Osteoblast (primary cell): ENCODE measurements at places on chromosomes 11 and 22.
A peak's percentile ranks its signal among the peaks of the same experiment; 100 is the strongest.

DNA sequence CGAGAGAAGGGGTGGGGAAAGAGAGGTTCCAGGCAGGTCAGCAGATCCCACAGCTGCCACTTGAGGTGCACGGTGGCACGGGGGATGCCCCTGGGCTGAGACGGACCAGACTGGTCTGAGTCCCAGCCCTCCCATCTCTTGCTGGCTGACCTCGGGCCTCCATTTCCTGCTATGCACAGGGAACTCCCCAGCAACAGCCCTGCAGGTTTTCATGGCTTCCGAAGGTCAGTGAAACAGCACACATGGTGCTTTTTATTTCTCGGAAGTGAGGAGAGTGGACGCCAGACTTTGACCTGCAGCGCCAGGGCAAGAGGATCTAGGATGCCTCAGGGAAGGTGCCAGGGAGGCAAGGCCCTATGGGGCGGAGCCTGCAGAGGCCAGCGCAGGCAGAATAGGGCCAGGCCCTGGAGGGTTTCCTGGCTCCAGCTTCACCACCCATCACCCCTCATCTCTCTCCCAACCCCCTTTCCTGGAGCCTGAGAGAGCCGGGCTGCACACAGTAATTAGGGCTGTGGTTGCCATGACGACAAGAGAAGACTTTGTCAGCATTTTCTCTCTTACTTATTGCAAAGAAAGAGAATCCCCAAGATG is 29.5 kb downstream of the SLC22A12 start:
- DNase-seq = no peak
- H3K4me1 ChIP-seq = peaks cover 3% of the 10 kb centered on the region
- no peak overlapping the region for H3K4me3 ChIP-seq
- no peaks in the 10 kb centered on the region for H3K27me3 ChIP-seq

DNA sequence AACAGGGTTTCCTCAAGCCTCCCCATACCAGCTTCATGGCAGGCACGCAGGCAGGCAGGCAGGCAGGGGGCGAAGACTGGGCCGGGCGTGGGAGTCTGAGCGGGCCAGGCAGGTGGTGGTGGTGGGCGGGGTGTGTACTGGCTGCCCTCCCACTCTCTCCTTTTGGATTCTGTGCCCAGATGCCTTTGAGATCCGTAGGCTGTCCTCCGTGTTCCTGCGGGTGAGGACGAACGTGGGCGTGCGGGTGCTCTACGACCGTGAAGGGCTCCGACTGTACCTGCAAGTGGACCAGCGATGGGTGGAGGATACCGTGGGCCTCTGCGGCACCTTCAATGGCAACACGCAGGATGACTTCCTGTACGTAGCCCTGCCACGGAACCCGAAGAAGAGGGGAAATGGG is 23.0 kb downstream of the OTOG start:
- H3K27me3 ChIP-seq = peaks cover 13% of the 10 kb centered on the region
- no peak overlapping the region for H3K4me3 ChIP-seq
- no peaks in the 10 kb centered on the region for H3K4me1 ChIP-seq
- no peak overlapping the region for H3K27ac ChIP-seq

DNA sequence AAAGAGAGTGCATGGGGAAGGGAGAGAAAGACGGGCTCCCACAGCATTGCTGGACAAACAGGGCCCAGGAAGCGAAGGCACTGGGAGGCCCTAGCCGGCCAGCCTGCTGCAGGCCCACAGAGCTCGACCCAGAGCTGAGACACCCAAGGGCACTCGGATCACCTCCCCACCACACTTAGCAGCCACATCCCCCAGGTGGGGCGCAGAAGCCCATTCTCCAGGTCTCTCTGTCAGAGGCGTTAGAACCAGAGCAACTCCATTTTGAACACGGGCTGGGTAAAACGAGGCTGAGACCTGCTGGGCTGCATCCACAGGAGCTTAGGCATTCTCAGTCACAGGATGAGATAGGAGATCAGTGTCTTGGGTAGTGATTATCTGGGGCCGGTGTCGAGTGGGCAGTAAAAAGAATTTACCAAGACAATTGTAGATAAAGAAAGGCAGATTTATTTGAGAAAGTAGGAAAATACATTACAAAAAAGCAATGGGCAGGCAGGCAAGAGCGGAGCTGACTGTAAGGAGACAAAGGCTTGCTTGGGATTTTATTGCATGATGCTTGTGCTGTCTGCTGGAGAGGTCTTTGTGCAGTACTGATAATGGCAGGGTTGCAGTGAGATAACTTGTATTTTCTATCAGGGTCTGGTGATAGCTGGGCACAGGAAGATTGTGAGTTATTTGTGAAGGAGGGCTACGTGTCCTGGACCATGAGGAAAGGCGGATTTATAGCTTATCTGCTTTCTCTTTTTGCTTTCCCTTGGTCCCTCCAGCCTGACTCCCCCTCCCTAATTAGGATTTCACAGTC is 13.4 kb upstream of the CAPN5 start:
- H3K27ac ChIP-seq = no peak overlapping the region
- no peaks in the 10 kb centered on the region for H3K36me3 ChIP-seq
- H3K4me3 ChIP-seq = no peak overlapping the region
- DNase-seq = no peak
- H3K4me1 ChIP-seq = no peaks in the 10 kb centered on the region

DNA sequence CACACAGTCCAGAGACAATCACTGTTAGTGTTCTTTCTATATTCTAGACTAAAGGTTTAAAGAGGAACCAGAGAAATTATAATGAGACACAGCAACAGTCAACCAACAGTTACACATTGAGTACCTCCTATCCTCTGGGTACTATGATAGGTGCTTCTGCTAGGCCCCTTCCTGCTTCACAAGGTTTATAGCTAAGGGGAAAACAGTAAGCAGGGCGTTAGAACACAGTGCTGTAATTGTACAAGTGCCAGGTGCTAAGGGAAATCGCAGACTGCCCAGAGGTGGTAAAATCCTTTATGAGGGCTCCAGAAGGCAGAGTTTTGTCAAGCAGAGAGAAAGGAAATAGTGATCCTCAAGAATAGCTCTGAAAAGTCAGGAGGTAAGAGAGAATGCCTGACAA is 297.2 kb upstream of the FAT3 start:
- no peaks in the 10 kb centered on the region for H3K36me3 ChIP-seq
- H3K27ac ChIP-seq = no peak overlapping the region
- no peaks in the 10 kb centered on the region for H3K4me1 ChIP-seq
- no peaks in the 10 kb centered on the region for H3K27me3 ChIP-seq

DNA sequence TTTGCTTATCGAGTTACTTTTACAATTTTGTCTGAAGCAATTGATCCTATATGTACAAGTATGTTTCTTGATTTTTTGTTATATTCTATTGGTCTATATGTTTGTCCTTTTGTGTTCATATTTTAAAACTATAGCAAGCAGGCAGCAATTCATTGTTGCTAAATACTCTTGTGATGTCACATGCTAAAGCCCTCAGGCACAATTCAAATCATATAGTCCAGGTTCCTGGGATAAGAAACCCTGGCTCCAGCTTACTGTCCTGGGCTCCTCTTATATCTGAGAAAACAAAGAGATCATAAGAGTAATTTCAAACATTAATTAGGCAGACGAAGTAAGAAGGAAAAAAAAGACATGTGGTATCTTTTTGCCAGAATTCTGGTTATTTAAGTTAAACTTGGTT is 6.6 kb upstream of the CCDC83 start:
- peaks cover 17% of the 10 kb centered on the region for H3K4me1 ChIP-seq
- H3K4me3 ChIP-seq = no peak overlapping the region
- no peak overlapping the region for H3K27ac ChIP-seq
- no peak for DNase-seq

- H3K4me1 ChIP-seq = no peaks in the 10 kb centered on the region
- DNase-seq = no peak
- H3K27me3 ChIP-seq = no peaks in the 10 kb centered on the region
- H3K4me3 ChIP-seq = no peak overlapping the region
- H3K36me3 ChIP-seq = no peaks in the 10 kb centered on the region
Observed at GRCh38 chr22:22329792-22330191, 85.2 kb downstream of the VPREB1 start.

DNA sequence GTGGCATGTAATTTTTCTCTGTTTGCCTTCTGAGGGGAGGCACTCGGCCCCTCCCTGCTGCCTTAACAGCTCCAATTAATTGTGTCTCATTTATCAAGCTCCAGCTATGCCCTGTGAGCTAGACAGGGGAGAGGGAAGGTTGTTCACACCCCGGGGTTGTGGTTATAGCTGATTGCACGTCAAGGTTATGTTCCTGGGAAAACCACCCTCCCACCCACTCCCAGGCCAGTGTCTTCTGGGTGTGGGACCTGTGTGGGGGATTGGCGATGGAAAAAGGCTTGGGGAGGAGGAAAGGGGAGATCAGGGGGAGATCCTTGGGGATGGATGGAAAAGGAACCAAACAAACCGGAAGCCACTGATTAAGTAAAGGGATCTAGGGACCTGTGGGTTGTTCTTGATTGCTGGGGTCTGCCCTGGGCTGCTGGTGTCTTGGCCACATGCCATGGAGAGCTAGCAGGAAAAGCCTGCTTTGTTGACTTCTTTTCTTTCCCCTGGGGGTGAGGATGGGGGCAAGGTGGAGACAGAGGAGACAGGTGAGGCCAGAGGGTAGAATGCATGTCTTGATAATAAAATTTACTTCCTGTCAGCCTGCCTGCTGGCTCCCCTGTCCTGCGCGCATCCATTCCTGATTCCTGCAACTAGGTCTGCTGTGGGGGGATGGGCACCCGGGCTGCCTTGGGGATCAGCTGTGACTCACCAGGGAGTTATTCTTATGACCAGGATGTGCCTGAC is 13.5 kb upstream of the SORL1-AS1 start:
- peak; percentile 95 for DNase-seq
- no peaks in the 10 kb centered on the region for H3K36me3 ChIP-seq
- H3K27me3 ChIP-seq = peaks cover 17% of the 10 kb centered on the region
- no peak overlapping the region for H3K4me3 ChIP-seq
- no peak overlapping the region for H3K27ac ChIP-seq

DNA sequence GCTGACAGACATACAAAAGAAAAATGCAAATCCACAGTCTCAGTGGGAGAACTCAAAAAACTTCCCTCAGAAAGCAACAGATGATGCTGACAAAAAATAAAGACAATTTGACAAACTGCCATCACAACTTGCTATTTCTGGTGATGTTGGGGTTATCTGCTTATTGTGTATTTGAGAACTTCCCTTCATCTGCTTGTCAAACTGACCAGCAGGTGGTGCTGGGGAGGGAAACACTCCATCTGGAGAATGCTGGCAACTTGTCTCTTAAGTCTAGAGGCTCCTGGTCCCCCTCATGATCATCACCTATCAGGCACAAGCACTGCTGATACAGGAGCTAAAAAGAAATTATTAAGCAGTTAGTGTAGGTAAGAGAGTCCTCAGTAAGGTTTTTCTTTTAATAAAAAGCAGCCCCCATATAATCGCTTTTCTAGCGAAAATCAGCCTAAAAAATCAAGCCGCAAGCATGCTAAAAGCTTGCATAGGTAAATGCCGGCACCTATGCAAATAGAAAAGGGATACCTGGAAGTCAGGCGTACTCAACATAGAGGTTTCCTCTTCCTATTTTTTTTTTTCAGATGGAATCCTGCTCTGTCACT is 9.8 kb upstream of the FAM111B start:
- H3K27ac ChIP-seq = no peak overlapping the region
- DNase-seq = peak; percentile 5
- H3K36me3 ChIP-seq = no peaks in the 10 kb centered on the region
- peaks cover 6% of the 10 kb centered on the region for H3K27me3 ChIP-seq
- H3K4me1 ChIP-seq = no peaks in the 10 kb centered on the region

DNA sequence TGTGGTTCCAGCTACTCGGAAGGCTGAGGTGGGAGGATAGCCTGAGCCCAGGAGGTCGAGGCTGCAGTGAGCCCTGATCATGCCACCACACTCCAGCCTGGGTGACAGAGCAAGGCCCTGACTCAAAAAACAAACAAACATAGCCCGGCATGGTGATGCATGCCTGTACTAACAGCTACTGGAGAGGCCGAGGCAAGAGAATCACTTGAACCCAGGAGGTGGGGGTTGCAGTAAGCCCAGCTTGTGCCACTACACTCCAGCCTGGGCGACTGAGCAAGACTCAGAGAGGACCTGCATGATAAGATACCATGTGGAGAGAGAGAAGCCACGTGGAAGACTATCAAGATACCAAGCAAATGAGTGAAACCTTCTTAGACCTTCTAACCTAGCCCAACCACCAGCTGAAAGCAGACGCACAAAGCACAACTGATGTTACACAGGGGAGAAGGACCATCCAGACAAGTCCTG is 36.1 kb downstream of the AMBRA1 start:
- H3K27me3 ChIP-seq = no peaks in the 10 kb centered on the region
- no peaks in the 10 kb centered on the region for H3K36me3 ChIP-seq
- H3K27ac ChIP-seq = no peak overlapping the region
- H3K4me1 ChIP-seq = peaks cover 42% of the 10 kb centered on the region

- peaks cover 12% of the 10 kb centered on the region for H3K4me1 ChIP-seq
- no peaks in the 10 kb centered on the region for H3K36me3 ChIP-seq
- H3K27me3 ChIP-seq = peaks cover 7% of the 10 kb centered on the region
Observed at GRCh38 chr11:76216536-76217325, 10.4 kb upstream of the WNT11 start.

DNA sequence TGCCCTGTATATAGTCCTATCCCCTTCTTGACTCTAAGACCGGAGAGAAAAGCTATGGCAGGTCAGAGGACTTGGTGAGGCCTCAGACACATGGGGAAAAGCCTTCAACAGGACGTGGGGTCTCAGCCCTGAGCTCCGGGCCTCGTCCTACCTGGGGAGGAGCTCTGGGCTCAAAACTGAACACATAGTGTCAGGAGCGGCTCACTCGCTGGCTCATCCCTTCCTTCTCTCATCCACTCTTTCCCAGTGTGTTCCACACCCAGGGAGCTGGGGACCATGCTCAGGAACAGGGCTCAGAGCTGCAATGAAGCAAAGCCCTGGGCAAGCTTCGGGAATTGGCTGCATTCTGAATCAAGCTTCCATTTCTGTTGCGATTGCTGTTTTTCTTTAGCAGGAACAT is 14.5 kb downstream of the ADAMTS15 start:
- no peaks in the 10 kb centered on the region for H3K4me1 ChIP-seq
- no peak overlapping the region for H3K27ac ChIP-seq
- no peaks in the 10 kb centered on the region for H3K36me3 ChIP-seq
- no peak overlapping the region for H3K4me3 ChIP-seq
- peaks cover 8% of the 10 kb centered on the region for H3K27me3 ChIP-seq
- peak; percentile 53 for DNase-seq

DNA sequence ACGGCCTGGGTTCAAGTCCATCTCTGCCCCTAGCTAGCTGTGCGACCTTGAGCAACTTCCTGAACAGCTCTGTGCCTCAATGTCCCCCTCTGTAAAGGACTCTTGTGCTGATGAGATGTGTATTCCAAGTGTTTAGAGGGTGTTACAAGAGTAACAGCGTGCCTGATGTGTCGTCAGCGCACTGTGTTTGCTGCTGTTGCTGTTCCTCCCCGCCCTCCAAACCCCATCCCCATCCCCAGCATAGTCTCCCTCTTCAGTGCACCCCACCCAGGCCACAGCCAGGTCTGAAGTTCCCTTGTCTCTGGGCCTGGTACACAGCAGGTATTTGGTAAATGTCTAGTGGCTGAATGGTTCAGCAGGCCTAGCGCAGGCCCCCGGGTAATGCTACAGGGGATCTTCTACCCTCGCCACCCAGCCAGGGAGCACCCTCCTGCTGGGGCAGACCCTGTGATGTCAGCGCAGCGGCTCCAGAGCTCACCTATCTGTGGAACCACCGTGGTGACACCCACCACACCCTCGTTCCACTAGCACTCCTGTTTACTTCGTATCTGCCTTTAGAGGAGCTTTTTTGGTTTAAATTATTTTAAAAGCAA is 10.3 kb downstream of the CBX7 start:
- H3K27ac ChIP-seq = no peak overlapping the region
- H3K27me3 ChIP-seq = no peaks in the 10 kb centered on the region
- no peaks in the 10 kb centered on the region for H3K36me3 ChIP-seq
- no peak overlapping the region for H3K4me3 ChIP-seq

GRCh38 chr11:444396-445144 is 2.8 kb upstream of the ANO9 start:
- peak; percentile 90 for DNase-seq
- H3K36me3 ChIP-seq = no peaks in the 10 kb centered on the region
- peaks cover 17% of the 10 kb centered on the region for H3K4me1 ChIP-seq
- H3K4me3 ChIP-seq = no peak overlapping the region
- H3K27me3 ChIP-seq = peaks cover 23% of the 10 kb centered on the region
